Right atrium auricular region (tissue), 2 donors: ENCODE measurements at places on chromosomes 6 and 20. TPM values are rescaled to one million over a fixed set of nuclear protein-coding genes. Genes with fewer than 3 reads are reported as not detected.

ABCC10 gene
- total RNA-seq: 7.1 TPM

SMPD2 gene
- total RNA-seq: 5.5 TPM

JAG1 gene
- 30.9 TPM for total RNA-seq

ACOT13 gene
- total RNA-seq: 19.9 TPM

HSP90AB1 gene
- 716 TPM for total RNA-seq

C6orf141 gene
- total RNA-seq: not detected

PGC gene
- total RNA-seq: not detected

B3GAT2 gene
- total RNA-seq: 0.07 TPM

C6orf163 gene
- 1.5 TPM for total RNA-seq

THBS2 gene
- total RNA-seq: 16.2 TPM

ACTL10 gene
- total RNA-seq: 0.79 TPM

TRDN gene
- 90.2 TPM for total RNA-seq

ADRM1 gene
- total RNA-seq: 128 TPM

PHACTR3 gene
- total RNA-seq: 0.86 TPM

GTSF1L gene
- total RNA-seq: not detected

STMND1 gene
- not detected for total RNA-seq

FAM184A gene
- total RNA-seq: 1.3 TPM

SLC18B1 gene
- 3.9 TPM for total RNA-seq

EEF1A2 gene
- total RNA-seq: 886 TPM

BTN2A1 gene
- 13.9 TPM for total RNA-seq

SLC35D3 gene
- not detected for total RNA-seq

PNLDC1 gene
- 0.33 TPM for total RNA-seq

CTSA gene
- total RNA-seq: 83.8 TPM

TRIM31 gene
- not detected for total RNA-seq

MICB gene
- 1.6 TPM for total RNA-seq

ZNF391 gene
- total RNA-seq: 0.89 TPM

ABHD16B gene
- total RNA-seq: not detected

LGSN gene
- not detected for total RNA-seq

OR2J1 gene
- not detected for total RNA-seq

OR2B2 gene
- total RNA-seq: not detected

SLC17A2 gene
- total RNA-seq: not detected

E2F1 gene
- total RNA-seq: 0.33 TPM

EPHA7 gene
- 8.4 TPM for total RNA-seq

ITCH gene
- total RNA-seq: 35.6 TPM

OOEP gene
- total RNA-seq: not detected

STX11 gene
- total RNA-seq: 7.3 TPM

RIPOR3 gene
- total RNA-seq: 4.7 TPM

RAET1E gene
- total RNA-seq: 0.52 TPM

CCDC170 gene
- total RNA-seq: 0.11 TPM

RNF182 gene
- total RNA-seq: 0.67 TPM

C20orf141 gene
- not detected for total RNA-seq

KATNA1 gene
- 15.9 TPM for total RNA-seq

RBPJL gene
- total RNA-seq: not detected

HLA-DOA gene
- 15.6 TPM for total RNA-seq

DNAH8 gene
- total RNA-seq: 0.04 TPM

CAGE1 gene
- total RNA-seq: not detected
